ENCODE measurements at places on chromosomes 11 and 22.

DNA sequence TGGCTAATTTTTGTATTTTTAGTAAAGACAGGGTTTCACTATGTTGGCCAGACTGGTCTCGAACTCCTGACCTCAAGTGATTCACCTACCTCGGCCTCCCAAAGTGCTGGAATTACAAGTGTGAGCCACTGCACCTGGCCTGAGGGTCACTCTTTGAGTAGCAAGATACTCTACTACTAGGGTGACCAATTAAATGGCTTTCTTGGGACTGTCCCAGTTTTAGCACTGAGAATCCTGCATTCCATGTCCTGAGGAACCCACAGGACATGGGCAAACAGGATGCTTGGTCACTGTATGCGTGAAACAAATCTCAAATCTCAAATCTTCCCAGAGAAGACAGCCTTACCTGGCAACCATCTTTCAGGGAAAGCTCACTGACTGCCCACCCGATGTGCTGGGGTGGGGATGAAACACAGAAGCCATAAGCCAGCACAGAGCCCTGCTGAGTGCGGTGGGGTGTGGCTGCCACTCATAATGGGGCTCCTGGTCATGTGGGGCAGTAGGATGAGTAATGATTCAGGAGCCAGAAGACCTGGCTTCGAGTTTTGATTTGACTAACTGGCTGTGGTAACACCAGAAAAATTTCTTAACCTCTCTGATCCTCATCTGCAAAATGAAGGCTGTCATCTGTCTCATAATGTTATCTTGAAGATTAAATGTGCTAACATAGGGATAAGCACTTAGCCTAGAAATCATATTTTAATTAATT lies 11.5 kb downstream of the CLMP start:
- no peak for DNase-seq

GRCh38 chr11:45394294-45395085 lies 108.3 kb upstream of the SYT13 start:
- DNase-seq: no peak

GRCh38 chr11:67732045-67732787 lies 57.8 kb upstream of the ALDH3B2 start:
- DNase-seq: no peak

DNA sequence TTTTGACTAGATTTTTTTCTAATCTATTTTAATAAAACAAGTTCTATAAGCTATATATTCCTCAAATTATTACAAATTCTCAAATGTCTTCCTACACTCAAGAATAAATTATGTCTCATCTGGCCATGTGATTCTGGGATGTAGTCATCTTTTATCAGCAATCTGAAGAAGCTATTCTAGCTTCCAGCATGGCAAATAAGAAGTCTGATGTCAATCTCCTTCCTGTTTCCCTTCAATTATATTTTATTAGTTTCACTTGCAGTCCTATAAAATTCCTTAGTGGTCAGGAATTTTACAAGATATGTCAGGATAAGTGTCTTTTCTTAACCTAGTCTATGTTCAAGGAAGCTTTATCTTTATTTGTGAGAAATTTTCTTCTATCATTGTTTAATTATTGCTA lies 10.4 kb upstream of the ANO3 start:
- no peak for DNase-seq

GRCh38 chr11:14764179-14764578 lies 120.6 kb downstream of the PDE3B start:
- DNase-seq: no peak
